ENCODE measurements at places on chromosomes 13 and 19.

DNA sequence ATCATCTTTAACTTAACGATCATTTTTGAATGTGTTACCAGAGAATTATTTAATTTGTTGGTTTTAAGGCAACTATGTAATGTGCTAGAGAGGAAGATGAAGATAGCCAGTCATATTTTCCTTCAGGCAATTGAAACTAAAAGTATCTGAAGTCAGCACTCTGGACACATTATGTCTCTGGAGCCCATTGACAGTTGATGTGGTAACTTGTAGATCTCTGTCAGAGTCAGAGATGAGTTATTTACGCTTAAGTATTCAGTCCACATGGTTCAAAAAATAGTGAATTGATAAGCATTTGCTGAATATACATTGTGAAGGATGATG, 2.1 kb downstream of the ZMYM2 start:
- DNase-seq, result peak; percentile 10

- DNase-seq, result no peak
These were observed 272.0 kb downstream of the LMO7 start for GRCh38 chr13:75908141-75908540.

DNA sequence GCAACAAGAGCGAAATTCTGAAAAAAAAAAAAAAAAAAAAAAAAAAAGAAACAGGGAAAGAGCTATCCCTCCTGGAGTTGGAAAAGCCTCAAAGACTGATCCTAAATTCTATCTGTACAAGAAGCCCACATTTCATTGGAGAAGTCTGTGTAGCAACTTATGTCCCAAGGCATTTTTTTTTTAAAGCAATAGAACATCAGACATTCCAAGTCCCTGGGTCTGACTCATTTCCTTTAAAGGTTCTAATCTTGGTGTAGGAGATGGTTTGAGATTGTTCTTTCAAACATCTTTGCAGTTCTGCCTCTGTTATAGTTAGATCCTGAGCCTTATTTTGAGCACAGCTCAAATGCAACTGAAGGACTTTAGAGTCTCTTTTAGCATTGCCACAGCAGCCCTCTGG, 706.5 kb upstream of the MIR17HG start:
- no peak for DNase-seq

DNA sequence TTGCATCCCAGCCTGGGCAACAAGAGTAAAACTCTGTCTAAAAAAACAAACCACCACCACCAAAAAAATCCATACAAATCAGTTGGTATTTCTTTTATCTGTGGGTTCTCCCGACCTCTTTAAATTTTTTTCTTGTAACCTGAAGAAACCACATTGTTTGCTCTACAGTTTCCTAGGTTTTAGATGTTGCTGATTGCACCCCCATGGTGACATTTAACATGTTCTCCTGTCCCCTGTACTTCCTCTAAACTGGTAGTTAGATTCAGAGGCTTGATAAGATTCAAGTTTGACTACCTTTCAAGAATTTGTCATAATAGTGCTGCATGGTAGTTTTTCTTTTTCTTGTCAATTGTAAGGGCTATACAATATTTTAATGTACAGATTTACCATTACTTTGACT, 24.0 kb downstream of the ALG5 start:
- no peak for DNase-seq

DNA sequence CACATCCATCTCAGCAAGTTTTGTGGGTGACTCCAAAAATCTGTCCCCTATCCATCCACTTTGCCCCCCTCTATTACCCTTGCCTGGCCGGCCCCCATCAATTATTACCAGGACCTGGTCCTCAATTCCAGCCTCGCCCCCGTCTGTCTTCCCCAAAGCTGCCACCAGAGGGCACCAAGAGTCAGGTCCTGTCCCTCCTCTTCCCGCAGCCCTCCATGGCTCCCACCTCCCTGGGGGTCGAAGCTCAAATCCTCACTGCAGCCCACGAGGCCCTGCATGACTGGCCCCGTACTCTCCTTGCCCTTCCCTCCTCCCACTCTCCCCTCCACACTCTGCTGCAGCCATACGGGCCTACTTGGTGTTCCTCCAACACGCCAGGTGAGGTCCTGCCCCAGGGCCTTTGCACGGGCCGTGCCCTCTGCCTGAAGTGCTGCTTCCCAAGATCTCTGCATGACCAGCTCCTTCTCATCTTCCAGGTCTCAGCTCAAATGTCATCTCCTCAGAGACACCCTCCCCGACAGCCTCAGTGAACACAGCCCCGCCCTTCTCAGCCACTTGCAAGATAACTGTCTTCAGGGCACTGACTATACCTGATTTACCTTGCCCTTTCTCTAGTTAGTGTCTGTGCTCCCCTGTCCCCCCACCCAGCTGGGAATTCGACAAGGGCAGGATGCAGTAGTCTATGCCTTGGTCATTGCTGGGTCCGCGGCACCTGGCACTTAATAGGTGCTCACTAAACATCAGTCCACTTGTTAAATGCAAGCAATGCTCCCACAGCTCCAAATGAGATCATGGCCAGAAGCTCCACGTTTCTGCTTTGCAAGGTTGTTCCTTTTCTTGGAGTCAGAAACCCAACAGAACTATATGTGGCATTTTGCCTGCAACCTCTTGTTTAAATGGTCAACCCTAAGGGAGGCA, 16.8 kb upstream of the SEMA6B start:
- DNase-seq, result peak; percentile 58
